ENCODE measurements at places on chromosomes 5 and 9. TPM values are rescaled to one million over a fixed set of nuclear protein-coding genes. Genes with fewer than 3 reads are reported as not detected.

GRCh38 chr5:59843511-59844213 is 49.9 kb downstream of the PDE4D start:
- H3K36me3 ChIP-seq = no peaks in the 10 kb centered on the region
- no peak overlapping the region for H3K4me3 ChIP-seq
- DNase-seq = no peak
- H3K27me3 ChIP-seq = peaks cover 10% of the 10 kb centered on the region

GRCh38 chr9:90515510-90515909 is 127.1 kb downstream of the DIRAS2 start:
- peaks cover 15% of the 10 kb centered on the region for H3K27me3 ChIP-seq
- no peak overlapping the region for H3K27ac ChIP-seq
- no peaks in the 10 kb centered on the region for H3K4me1 ChIP-seq
- DNase-seq = no peak
- H3K36me3 ChIP-seq = no peaks in the 10 kb centered on the region
- H3K4me3 ChIP-seq = no peak overlapping the region

GRCh38 chr9:134053941-134054761 is 13.7 kb downstream of the BRD3 start:
- no peak for DNase-seq
- H3K4me3 ChIP-seq = no peak overlapping the region
- peaks cover 6% of the 10 kb centered on the region for H3K4me1 ChIP-seq
- peaks cover 8% of the 10 kb centered on the region for H3K36me3 ChIP-seq
- H3K27me3 ChIP-seq = no peaks in the 10 kb centered on the region
- no peak overlapping the region for H3K27ac ChIP-seq

GRCh38 chr5:157292599-157292998 is 26.7 kb downstream of the CYFIP2 start:
- H3K4me1 ChIP-seq = peaks cover 71% of the 10 kb centered on the region
- no peaks in the 10 kb centered on the region for H3K27me3 ChIP-seq
- DNase-seq = no peak

- H3K36me3 ChIP-seq = no peaks in the 10 kb centered on the region
- no peak for DNase-seq
- H3K27me3 ChIP-seq = no peaks in the 10 kb centered on the region
- no peaks in the 10 kb centered on the region for H3K4me1 ChIP-seq
- no peak overlapping the region for H3K4me3 ChIP-seq
Observed at GRCh38 chr9:24382566-24382965, 163.1 kb downstream of the IZUMO3 start.

DNA sequence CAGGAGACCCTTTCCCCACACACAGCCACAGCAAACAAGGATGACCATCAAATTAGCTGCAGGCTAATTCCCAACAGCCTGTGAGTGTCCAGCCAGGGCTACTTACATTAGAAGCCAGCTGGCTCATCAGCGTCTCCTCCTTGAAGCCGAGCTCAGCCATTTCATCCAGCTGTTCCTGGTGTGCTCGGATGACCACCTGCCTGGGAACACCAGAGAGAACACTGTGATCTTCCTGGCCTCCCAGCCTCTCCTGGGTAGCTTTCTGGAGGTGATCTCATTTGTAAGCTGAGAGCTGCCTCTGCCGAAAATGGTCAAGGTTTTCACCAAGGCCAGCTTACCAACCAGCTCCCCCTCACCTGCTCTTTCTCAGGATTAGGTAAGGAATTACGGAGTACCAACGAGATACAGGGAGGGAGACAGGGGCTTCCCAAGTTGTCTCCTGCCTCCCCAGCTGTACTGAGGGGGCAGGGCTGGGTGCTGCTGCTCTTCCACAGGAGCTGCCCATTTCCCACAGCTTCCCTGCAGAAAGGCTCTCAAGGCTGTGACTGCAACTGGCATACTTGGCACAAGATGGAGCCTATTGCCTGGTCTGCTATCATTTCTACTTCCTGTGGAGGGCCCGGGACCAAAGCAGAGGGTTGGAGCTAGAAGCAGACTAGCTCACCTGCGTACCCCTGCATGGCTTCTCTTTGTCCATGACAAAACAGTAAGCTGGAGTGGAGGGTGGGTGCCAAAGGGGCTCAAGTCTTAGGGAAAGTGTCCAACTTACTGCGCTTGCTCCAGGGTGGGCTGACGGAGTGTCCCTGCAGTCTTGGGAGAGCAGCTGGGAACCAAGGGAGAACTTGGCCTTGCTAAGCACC is 73.9 kb downstream of the KIF24 start:
- DNase-seq = no peak
- H3K36me3 ChIP-seq = peaks cover 32% of the 10 kb centered on the region
- no peaks in the 10 kb centered on the region for H3K27me3 ChIP-seq
- no peak overlapping the region for H3K27ac ChIP-seq

DNA sequence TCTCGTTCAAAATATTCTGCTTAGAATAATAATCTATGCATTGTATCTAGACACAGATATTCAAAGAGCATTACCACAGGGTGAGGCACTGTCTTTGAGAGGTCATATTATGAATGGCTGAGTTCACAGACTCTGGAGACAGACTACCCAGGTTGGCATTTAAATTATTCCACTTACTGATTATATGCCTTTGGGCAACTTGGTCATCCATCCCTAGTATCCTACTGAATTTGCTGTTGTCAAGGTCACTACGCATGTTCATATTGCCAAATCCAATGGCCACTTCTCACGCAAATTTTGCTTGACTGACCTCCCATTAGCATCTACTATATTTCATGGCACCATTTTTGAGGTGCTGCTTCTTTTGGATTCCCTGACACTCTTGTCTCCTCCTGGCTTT is 498.6 kb upstream of the TLE4 start:
- no peak for DNase-seq
- H3K4me3 ChIP-seq = no peak overlapping the region
- no peaks in the 10 kb centered on the region for H3K36me3 ChIP-seq
- H3K4me1 ChIP-seq = no peaks in the 10 kb centered on the region

- H3K36me3 ChIP-seq = peaks cover 15% of the 10 kb centered on the region
- no peak overlapping the region for H3K27ac ChIP-seq
- no peaks in the 10 kb centered on the region for H3K27me3 ChIP-seq
- no peak for DNase-seq
- H3K4me1 ChIP-seq = peaks cover 52% of the 10 kb centered on the region
Observed at GRCh38 chr9:4932681-4933080, 52.4 kb upstream of the JAK2 start.

DNA sequence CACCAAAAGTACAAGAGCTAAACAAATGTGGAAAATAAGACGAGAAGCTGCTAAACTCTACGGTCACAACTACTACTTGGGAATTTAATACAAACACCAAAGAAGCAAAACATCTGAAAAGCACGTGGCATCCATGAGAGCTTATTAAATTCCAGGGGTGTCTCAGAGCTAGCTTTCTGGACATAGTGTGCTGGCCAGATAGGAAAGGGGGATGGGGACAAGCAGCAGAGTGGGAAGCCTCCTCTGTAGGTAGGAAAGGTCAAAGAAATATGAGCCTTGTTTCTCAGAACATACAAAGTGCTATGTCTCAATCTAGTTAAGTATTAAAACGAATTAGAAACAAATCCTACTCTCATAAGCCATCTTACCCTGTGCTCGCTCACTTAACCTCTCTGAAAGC is 51.3 kb upstream of the GOLPH3 start:
- H3K4me1 ChIP-seq = no peaks in the 10 kb centered on the region
- H3K27me3 ChIP-seq = no peaks in the 10 kb centered on the region
- H3K4me3 ChIP-seq = no peak overlapping the region
- no peak for DNase-seq
- H3K27ac ChIP-seq = no peak overlapping the region
- H3K36me3 ChIP-seq = peaks cover 16% of the 10 kb centered on the region

GRCh38 chr5:112417931-112418658 is 982 bp downstream of the EPB41L4A start:
- H3K4me1 ChIP-seq = peaks cover 18% of the 10 kb centered on the region
- peak; percentile 49 for DNase-seq
- peak overlapping the region; percentile 61 for H3K4me3 ChIP-seq
- H3K36me3 ChIP-seq = no peaks in the 10 kb centered on the region
- peak overlapping the region; percentile 3 for H3K27ac ChIP-seq

- no peak overlapping the region for H3K27ac ChIP-seq
- H3K36me3 ChIP-seq = no peaks in the 10 kb centered on the region
Observed at GRCh38 chr5:122442938-122443337, 130.9 kb downstream of the SNCAIP start.

DNA sequence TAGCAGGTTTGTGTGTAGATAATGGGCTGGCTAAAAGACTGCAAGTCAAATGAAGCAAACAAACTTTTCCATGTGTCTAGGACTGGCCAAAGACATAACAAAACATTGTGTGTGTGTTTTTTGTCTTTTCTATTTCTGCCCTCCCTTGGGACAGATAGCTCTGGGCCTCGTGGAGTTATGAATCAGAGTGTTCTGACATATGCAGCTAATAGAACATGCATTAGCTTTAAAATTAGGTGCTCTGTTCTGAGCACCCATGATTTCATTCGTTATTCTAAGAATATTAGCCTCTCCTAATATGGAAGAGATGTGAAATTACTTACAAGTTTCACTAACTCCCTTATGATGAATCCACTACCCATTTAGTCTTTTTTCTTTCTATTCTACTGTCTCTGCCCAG is 367.3 kb upstream of the PAPPA start:
- no peak overlapping the region for H3K4me3 ChIP-seq
- no peaks in the 10 kb centered on the region for H3K36me3 ChIP-seq

DNA sequence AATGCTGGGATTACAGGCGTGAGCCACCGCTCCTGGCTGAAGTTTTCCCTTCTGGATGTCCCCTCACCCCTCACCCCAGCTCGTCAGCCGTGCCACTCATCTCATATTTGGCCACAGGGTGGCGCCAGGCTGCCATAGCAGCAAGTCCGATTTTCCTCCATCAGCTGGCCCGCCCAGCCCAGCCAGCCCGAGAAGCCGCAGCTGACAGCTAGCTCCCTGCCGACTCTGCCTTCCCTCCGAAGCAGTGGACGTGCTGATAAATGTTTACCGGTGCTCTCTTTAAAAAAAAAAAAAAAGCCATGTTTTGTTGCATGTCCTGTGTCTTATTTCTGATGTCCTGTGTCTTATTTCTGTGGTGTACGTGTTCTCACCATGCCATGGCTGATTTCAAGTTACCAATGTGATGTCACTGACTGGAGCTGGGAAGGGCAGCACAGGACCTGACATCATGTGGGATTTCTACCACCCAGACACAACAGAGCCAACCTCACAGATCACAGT is 58.3 kb downstream of the PFDN1 start:
- H3K36me3 ChIP-seq = peaks cover 20% of the 10 kb centered on the region
- peaks cover 45% of the 10 kb centered on the region for H3K4me1 ChIP-seq
- no peaks in the 10 kb centered on the region for H3K27me3 ChIP-seq
- peak overlapping the region; percentile 81 for H3K27ac ChIP-seq

GRCh38 chr5:132481596-132482211 is 8.9 kb downstream of the IRF1 start:
- H3K4me1 ChIP-seq = peaks cover 76% of the 10 kb centered on the region
- peak overlapping the region; percentile 73 for H3K27ac ChIP-seq
- no peaks in the 10 kb centered on the region for H3K27me3 ChIP-seq
- DNase-seq = no peak

DNA sequence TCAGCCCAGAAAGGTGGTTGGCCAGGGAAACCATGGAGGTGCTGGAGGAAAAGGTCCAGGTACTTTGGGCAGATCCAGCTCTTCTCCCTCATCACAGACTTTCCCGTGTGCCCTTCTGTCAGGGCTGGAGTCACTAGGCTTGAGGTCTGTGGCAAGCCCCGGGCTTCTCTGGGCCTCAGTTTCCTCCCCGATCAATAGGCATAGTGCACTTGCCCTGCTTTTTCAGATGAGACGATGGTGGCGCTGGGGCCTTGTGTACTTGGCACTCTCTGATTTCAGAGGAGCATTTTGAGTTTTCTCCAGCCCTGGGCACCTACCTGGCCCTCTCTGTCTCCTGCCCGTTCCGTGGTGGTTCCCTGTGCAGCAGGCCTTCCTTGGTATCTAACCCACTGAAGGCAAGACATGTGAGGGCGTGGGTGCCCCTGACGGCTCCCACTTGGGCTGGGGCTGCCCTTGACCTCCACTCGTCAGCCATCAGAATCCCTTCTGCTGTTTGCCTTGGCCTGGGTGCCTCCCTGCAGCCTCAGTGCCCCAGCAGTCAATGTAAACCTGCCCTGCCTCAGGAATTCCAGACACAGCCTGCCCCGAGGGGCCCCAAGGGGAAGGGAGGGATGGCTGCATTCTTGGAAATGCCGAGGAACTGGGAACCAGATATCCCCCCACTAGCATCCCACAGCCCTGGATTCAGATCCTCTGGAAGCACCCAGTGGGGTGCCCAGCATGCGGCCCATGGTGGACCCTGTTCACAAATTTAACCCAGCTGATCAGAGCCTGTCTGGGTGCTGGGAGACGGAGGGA is 66.3 kb upstream of the COL5A1 start:
- no peaks in the 10 kb centered on the region for H3K36me3 ChIP-seq
- H3K4me3 ChIP-seq = no peak overlapping the region
- no peaks in the 10 kb centered on the region for H3K4me1 ChIP-seq
- DNase-seq = no peak
- no peak overlapping the region for H3K27ac ChIP-seq

- H3K27ac ChIP-seq = no peak overlapping the region
- no peak for DNase-seq
- H3K4me1 ChIP-seq = no peaks in the 10 kb centered on the region
- no peaks in the 10 kb centered on the region for H3K27me3 ChIP-seq
- H3K36me3 ChIP-seq = no peaks in the 10 kb centered on the region
- H3K4me3 ChIP-seq = no peak overlapping the region
Observed at GRCh38 chr9:96344458-96345180, 38.9 kb downstream of the SLC35D2 start.

GRCh38 chr5:96730586-96730985 is 68.4 kb downstream of the CAST start:
- H3K4me1 ChIP-seq = no peaks in the 10 kb centered on the region
- peaks cover 30% of the 10 kb centered on the region for H3K36me3 ChIP-seq
- DNase-seq = no peak

DNA sequence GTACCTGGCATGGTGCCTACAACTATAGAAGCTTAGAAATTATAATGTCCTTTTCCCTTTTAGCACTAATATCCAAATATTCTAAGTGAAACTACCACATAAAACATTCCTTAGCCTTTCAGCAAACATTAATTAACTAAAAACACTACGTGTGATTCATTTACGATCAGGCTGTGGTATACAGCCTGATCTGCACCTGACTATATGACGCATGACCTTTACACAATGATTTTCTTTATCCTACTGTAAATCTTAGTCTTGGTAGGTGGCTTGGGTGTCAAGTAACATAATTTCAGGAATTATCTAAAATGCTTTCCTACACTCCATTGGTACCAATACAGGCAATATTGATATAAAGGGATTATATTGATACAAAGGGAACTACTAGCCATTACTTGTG is 686.7 kb downstream of the DTWD2 start:
- H3K36me3 ChIP-seq = no peaks in the 10 kb centered on the region
- no peaks in the 10 kb centered on the region for H3K27me3 ChIP-seq
- no peaks in the 10 kb centered on the region for H3K4me1 ChIP-seq
- DNase-seq = no peak

The BTNL3 gene
- total RNA-seq = not detected

The ACO1 gene
- 8.6 TPM for total RNA-seq

The TDRD7 gene
- 18.1 TPM for total RNA-seq

The CCDC183 gene
- 1.1 TPM for total RNA-seq

The TEX48 gene
- 0.83 TPM for total RNA-seq

The SRD5A1 gene
- total RNA-seq = 10.4 TPM

The GARIN3 gene
- total RNA-seq = not detected

The MARCOL gene
- not detected for total RNA-seq
